Right forelimb (tissue), 1 donor: ENCODE measurements at places on chromosomes 5 and 9.

- no peak for DNase-seq
Observed at GRCh38 chr9:79023134-79023580, 548.6 kb upstream of the TLE4 start.

DNA sequence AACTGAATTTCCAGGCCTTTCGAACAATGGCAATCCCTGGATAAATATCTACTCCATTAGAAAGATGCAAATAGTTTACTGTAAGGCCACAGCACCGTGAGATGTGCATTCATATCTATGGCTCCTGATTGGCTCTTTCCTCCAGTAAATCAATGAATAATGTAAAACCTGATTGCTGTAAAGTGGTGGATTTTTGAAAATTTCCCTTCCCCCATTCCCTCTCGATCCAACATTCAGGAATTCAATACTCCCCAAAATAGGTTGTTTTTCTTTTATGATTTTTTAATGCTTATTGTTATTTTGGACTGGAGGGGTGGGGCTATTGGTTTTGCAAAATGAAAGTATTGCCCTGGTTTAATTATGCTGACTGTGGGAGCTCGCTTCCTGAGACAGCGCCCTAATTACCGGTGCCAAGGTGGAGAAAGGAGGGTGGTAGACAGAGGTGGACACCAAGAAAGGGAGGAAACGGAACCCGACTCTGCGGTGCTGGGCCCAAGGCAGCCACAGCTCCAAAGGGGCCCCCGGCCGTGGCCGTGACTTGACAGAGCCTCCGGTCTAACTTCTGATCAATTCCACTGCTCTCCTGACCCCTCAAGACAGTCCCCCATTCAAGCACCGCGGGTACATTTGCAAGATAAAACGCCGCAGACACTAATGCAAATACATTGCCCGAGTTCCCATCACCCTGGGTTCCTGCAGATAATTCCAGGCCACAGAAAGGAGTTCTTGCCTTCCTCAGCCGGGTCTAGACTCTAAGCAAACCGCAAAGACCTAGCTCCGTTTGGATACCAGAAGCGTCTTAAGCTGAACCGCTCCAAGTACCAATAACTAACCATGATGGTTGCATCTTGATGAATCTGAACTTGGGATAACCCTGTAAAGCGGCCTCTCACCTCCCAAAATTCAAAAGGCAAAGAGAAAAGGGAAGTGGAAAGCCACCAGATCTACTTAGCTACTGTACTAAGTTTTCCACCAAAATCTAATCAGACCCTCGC, 211.2 kb downstream of the MEF2C start:
- peak; percentile 60 for DNase-seq

- no peak for DNase-seq
Observed at GRCh38 chr5:40957048-40957447, 47.8 kb downstream of the C7 start.

DNA sequence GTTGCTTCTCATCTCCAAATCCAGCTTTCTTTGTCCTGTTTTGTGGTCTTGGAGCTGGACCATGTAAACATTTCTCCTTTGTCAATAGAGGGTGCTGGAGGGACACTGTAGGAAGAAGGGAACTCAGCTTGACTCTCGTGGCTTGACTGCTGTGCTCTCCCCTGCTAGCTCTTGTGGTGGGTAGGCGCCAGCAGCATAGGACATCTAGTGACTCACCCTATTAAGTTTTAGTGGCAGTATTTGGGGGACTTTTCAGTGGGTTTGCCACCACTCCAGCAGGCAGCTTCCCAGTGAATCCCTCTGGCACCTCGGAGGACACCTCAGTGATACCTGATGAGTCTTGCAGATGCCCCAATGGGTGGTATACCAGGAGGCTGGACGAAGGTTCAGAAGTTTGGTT, 97.8 kb downstream of the TSSK1B start:
- DNase-seq = no peak

DNA sequence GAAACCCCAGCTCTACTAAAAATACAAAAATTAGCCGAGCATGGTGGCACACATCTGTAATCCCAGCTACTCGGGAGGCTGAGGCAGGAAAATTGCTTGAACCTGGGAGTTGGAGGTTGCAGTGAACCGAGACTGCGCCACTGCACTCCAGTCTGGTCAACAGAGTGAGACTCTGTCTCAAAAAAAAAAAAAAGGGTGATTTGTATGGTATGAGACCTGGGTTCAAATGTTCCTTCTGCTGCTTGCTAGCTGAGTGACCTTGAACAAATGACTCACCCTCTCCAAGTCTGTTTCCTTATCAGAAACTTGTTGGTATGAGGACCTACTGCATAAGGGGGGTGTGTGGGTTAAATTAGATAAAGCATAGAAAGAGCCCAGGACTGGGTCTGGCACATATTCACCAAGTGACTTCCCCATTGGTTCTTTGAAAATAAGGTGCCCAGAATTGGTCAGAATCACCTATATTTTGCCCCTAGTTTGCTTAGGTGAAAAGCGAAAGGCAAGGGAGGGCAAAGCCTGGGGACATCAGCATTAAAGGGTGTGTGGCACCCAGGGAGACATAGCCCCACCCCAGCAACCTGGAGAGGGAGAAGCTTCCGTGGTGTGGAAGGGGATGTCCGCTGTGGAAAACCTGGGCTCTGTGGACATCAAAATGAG, 9.9 kb downstream of the SLC25A25 start:
- DNase-seq = no peak

DNA sequence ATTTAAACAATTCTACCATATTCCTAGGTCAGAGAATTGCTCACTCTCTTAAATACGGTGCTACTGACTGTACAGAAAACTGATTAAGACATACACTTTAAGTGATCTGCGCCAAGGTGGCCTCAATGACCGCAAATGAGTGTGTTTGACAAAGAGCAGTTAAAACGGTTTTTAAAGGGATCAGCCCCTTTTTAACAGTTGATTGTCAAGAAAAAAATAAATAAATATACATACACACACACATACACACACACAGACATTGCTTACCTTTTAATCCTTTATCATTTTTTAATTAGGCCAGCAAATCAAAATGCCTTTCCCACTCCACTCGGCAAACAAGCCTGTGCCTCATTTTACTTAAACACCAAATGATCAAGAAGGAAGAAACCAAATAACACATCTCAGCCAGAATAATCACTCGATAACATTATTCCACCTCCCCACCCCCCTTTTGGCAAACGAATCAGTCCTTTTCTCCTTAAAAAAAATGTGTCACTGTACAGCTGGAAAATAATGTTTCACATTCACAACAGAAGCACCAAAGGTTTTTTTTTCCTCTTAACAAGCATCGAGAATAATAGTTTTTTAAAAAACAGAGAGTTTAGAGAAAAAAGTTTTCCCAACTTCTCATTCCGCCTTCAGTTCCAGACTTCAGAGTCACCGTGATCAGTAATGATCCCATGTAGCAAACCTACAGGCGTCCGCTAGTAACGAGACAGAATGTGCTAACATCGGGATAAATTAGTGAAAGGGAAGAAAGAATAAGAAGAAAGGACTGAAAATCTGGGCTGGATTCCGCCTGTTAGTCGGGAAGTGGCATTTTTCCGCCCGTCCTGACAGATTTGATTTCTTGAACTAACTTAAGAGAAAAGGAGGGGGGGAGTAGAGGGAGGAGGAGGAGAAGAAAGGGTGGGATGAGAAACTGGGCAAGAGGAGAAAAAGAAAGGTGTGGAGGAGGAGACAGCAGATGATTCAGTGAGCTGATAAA, at the start of gene ZNF608:
ZNF608 (minus strand) TSS at position 712 of the 988 bp plus-strand sequence. CDS start 1,650 bp downstream, outside the sequence.
- peak; percentile 80 for DNase-seq

GRCh38 chr5:109249126-109249525, 160.6 kb downstream of the PJA2 start:
- no peak for DNase-seq

DNA sequence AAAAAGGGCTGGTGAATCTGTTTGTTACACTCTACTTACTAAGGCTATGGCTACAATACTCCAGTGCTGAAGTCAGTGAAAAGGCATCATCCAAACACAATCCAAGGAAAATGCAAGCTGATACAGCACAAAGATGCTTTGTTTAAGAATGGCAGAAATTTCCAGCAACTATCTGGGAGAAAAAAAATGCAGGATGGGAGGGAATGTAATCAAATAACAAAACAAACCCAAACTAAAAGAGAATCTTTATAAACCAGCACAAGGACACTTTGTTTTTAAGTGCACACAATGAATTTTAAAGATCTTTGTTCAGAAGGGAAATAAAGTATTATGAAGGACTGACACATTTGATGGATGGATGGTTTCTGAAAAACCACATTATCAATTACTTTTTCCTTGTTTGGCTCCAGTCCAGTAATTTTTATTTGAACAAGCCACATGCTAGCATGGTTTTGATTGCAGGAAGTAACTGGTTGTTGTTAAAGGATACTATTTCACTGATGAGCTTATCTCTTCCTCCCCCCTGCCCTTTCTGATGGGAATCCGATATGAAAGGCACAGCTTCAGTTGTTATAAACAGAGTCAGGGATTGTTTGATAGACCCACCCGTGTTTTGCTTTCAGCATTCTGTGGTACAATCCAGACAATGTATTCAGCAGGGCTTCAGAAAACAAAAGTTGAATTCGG, 12.1 kb upstream of the TLE4 start:
- DNase-seq = no peak

DNA sequence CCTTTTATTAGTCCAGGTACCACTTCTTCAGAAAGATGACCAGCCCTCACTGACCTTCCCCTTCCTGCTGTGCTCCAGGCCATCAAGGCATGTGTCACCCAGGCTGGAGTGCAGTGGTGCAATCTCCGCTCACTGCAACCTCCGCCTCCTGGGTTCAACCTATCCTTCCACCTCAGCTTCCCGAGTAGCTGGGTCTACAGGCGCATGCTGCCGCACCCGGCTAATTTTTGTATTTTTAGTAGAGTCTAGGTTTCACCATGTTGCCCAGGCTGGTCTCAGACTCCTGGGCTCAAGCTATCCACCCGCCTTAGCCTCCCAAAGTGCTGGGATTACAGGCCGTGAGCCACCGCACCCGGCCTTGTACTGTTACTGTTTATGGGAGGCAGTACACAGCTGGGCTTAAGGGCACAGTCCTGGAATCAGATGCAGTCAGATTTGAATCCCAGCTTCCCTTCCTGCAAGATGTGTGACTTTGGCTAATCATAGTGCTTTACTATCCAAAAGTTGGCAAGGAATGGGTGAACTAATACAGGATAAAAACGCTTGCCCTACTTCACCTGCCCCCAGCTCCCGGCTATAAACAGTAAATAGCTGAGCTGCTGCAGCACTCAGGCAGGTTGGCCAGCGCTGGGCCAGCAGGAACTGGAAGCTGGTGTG, 483 bp upstream of the EIF4EBP3 start:
- DNase-seq = no peak

GRCh38 chr5:112005623-112005930, 248.6 kb upstream of the NREP start:
- DNase-seq = no peak

DNA sequence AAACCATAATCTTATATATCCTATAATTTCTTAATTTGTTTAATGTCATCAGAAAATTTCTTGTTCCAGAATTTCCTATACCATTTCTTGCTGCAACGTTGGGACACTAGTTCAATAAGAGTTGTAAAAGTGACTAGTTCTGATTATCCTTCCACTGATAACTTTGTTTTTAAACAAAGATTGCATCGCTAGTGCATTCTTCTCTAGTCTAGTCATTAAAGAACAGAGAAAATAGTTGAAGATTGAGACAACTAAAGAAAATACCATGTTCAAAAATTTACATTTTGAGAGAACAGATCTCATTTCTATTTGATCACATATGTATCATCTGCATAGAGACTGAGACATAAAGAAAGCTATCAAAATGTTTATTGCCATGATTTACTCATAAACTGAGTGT, 1888.2 kb downstream of the EFNA5 start:
- DNase-seq = no peak

GRCh38 chr5:153866176-153866575, 172.5 kb downstream of the FAM114A2 start:
- DNase-seq = no peak

DNA sequence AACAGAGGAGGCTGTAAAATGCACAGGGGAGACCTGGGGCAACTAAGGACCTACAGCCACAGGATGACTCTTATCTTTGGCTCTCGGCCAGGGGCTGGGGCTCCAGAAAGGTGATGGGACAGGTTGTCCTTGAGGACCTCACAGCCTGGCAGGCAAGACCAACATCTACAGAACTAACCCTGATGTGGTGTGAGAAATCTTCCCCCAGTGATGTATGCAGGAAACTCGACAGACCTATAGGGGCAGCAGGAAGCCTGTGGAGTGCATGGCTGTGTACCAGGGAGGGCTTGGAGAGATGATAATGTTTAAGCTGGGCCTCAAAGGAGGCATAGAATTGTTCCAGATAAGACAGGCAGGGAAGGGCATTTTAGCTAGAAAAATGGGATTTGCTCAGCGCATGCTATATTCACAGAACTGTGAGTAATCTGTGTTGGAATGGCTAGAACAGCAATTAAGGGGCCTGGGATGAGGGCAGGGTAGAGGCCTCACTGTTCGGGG, 68.5 kb upstream of the SLC25A51 start:
- no peak for DNase-seq

DNA sequence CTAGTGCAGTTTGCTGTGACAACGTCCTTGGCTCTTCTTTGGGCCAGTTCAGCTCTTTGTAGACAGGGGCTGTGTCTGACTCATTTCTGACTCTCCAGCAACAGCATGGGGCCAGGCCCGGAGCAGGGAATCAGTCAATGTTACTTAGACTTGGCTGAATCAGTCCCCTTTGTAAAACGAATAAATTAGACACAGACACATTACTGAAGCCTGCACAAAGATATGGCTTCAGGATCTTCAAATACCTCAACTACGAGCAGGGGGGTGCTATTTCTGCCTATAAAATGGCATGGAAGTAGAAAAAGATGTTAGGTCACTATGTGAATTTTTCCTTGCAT, 204.7 kb downstream of the TTLL11 start:
- no peak for DNase-seq

- no peak for DNase-seq
Observed at GRCh38 chr5:36943584-36943983, 67.0 kb downstream of the NIPBL start.

DNA sequence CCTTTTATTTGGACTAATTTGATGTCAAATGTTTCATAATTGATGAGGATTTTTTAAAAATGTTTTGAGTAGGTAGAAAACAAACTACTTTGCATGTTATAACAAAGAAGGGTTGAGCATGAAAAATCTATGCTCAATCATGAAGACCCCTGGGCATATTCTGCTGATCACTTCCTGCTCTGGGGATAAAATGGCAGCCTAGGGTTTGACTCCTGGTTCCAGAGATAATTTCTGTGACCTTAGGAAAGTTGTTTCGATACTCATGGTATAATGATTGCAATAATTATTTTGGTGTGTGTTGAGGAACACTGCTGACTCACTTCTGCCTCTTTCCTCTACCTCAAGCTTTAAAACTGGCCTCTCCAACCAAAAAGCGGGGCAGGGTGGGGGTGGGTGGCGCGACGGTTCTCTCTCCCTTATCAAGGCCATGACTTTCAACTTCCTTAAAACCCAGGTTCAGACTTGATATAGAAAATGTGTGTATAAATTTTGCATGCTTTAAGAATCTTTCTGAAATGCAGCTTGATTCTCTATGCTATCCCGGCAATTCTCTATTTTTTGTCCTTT, 6.0 kb upstream of the PIP5K1B start:
- DNase-seq = no peak

GRCh38 chr9:91160181-91160580, 201.5 kb downstream of the AUH start:
- DNase-seq = no peak
